ENCODE measurements at places on chromosomes 4 and X.

DNA sequence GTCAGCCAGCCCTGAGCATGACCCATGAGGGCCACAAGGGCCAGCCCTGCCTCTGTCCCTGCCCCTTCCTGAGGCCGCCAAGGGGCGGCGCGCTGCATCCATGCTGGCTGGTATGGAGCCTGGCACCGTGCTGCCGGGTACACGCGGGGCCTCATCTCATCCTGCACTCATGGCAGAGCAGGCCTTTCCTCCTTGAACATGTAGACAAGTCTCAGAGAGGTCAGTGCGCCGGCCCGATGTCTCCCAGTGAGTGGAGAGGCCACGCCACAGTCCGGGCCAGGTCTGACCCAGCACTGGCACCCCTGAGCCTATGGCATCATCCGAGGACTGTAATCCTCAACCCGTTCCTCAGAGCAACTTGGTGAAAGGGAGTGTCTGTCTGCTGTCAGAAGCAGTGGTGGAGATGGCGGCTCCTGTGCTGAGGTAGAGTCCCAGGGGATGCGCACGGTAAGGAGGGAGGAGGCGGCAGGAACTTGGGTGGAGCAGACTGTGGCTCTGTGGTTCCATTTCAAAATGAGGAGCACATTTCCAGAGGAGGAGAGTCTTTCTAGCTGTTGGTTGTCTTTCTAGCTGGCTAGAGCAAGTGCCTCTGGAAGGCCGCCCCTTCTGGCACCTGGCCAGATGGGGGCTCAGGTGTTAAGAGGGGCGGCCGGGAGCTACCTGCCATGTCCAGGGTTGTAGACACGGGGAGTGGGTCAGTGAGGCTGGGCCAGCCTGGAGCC is 32.8 kb downstream of the TRMT44 start:
- DNase-seq, result no peak

GRCh38 chr4:41160012-41160789 is 54.1 kb downstream of the APBB2 start:
- no peak for DNase-seq

- DNase-seq, result no peak
Observed at GRCh38 chr4:114012749-114013148, 33.3 kb upstream of the ARSJ start.

GRCh38 chr4:25198713-25199112 is 35.1 kb upstream of the PI4K2B start:
- DNase-seq, result no peak

GRCh38 chrX:42109428-42109827 is 186.1 kb upstream of the CASK start:
- no peak for DNase-seq

DNA sequence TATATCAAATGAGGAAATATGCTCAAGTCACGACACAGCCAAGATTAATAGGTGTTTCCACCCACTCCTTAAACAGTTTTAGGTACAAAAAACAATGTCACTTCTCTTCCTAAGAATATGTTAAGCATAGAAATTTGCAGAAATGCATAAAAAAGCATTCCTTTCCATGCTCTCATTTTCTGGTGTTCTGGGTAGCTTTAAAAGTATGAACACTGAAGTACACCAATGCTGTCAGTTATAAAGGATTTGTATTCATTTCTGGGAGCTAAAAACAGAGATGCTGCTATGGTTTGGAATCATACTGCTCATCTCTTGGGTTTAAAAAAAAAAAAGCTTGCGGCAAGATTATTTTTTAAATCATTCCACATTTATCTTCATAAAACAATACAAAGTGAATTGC is 20.8 kb downstream of the SH3RF1 start:
- no peak for DNase-seq

GRCh38 chrX:74178536-74178935 is 125.4 kb upstream of the ZCCHC13 start:
- no peak for DNase-seq
